GM12892 (cell line): ENCODE measurements at places on chromosomes 1 and 21.

GRCh38 chr1:172393354-172393753, 27.1 kb upstream of the C1orf105 start:
- DNase-seq: no peak

GRCh38 chr1:21941370-21941769, 4.3 kb upstream of the HSPG2 start:
- no peak for DNase-seq

DNA sequence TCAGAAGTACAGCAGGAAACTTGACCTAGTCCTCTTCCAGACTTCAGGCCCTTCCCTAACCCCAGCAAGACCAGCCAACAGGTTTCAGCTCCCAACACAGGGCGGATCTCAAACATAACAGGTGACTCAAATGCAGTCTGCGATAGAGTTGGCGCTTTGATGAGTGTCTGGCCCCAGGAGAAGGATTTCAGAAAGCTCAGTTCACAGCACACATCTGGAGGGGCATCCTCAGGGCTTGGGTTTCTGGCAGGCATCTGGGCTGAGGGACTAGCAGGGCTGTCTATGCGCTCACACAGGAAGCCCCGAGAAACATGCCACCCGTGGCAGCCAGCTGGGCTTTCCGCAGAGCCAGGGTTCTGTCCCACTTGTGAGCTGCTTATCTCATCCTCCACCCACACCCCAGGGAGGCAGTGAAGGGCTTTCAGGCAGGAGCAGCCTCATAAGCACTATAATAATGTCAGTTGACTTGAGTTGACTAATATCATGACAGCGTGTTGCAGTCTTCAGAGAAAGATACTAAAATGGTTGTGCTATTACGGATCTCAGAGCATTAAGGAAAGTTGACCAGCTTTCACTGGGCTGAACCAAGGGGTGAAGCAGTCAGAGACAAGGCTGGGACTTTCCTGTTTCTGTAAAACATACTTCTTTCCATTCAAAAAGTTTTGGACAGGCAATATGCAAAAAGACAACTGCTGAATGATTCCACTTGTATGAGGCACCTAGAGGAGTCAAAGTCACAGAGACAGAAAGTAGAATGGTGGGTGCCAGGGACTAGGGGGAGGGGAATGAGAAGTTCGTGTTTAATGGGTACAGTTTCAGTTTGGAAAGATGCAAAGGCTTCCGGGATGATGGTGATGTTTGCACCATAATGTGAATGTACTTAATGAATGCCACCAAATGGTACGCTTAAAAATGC, 233.0 kb upstream of the IRF2BP2 start:
- peak; percentile 47 for DNase-seq

- no peak for DNase-seq
These were observed 51.5 kb downstream of the PRDM2 start for GRCh38 chr1:13751458-13751871.

GRCh38 chr21:35244514-35244913, 195.4 kb upstream of the RUNX1 start:
- no peak for DNase-seq

DNA sequence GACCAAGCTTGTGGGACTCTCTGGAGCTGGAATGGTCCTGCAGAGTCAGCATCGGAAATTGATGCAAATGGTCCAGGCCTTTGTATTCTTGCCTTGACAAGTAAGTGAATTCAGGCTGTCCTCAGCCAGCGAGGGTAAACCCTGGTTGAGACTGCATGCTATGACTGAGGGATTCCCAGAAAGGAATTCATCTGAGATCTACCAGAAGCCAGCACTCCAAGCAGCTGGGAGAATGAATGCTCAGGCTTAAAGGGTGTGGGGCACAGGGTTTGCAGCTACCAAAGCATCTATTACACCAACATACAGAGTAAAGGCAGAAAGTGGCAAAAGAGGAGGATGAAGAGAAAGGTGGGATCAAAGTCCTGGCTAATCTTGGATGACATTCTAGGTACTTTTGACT, 257.0 kb upstream of the LYPLAL1 start:
- DNase-seq: no peak

GRCh38 chr1:92980732-92981647, 19.7 kb upstream of the DIPK1A start:
- no peak for DNase-seq

GRCh38 chr1:46960250-46960649, 19.0 kb upstream of the CYP4A11 start:
- DNase-seq: no peak

DNA sequence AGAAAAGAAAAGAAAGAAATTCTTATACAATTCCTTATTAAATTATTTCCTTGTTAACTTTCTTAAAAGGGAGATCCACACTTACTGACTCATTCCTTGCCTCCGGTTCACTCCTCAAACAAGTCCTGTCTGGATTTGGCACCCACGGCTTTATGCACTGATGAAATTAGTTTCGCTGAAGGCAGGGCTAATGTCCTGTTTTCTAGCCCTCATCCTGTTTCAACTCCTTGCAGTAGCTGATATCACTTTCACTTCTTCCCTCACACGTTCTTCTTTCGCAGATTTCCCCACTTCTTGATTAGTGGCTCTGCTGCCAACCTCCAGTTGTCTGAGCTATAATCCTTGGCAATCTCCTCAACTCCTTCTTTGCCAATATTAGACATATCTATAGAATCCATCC, 215.2 kb downstream of the URB2 start:
- DNase-seq: peak; percentile 18

- DNase-seq: no peak
These were observed 464.3 kb downstream of the CAMTA1 start for GRCh38 chr1:7249516-7249915.

- no peak for DNase-seq
These were observed 15.0 kb upstream of the IKBKE start for GRCh38 chr1:206455289-206455665.

- no peak for DNase-seq
These were observed 649.6 kb upstream of the PTBP2 start for GRCh38 chr1:96072021-96072420.

- DNase-seq: no peak
These were observed 29.3 kb downstream of the ZBTB8B start for GRCh38 chr1:32494196-32494595.

- DNase-seq: peak; percentile 13
These were observed 125.3 kb upstream of the CACYBP start for GRCh38 chr1:174874331-174875053.

DNA sequence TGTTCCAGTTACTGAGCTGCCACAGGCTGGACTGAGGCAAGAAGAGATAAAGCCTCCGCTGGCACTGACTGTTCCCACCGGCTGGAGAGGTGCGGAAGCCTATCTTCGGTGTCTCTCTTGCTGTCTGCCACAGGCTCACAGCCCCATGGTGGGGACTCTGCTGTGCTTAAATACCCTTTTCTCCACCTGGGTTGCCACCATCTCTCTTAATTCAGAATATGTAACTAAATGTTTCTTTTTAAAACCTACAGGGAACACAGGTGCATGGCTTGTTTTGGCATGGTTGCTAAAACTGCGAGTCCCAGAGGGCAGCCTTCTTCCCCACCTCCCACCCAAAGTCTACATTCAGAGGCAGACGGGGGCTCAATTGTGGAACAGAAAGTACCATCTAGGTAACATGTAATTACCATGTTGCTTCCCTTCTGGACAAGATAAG, 8.1 kb upstream of the LBR start:
- DNase-seq: no peak

- DNase-seq: no peak
These were observed 46.1 kb downstream of the ADAMTS1 start for GRCh38 chr21:26798856-26799751.

- no peak for DNase-seq
These were observed 6.0 kb downstream of the FOXO6 start for GRCh38 chr1:41367288-41367642.

GRCh38 chr1:8412183-8412831, 94.4 kb downstream of the SLC45A1 start:
- DNase-seq: no peak

DNA sequence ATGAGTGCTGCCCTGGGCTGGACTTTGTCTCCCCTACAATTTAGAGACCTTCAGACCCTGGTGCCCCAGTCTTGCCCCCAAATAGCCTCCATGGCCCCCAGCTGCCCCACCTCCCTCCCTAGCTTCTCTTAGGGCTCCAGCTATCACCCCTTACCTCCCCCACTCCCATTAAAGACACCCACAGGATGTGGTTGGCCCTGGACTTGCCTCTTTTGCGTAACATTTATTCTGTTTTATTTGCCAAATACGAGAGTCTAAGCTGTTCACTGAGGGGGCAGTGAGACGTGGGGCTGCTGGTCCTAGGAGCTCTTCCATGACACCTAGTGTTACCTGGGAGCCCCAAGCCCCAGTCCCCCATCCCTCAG, 4.5 kb downstream of the ZC3H12A start:
- no peak for DNase-seq

GRCh38 chr1:6497215-6497866, 5.9 kb upstream of the PLEKHG5 start:
- DNase-seq: no peak

GRCh38 chr1:7326366-7326765, 444.7 kb upstream of the VAMP3 start:
- DNase-seq: no peak

- DNase-seq: no peak
These were observed 38.8 kb downstream of the TMEM53 start for GRCh38 chr1:44635439-44635838.

- no peak for DNase-seq
These were observed 245.4 kb downstream of the KCNJ6 start for GRCh38 chr21:37670883-37671282.

DNA sequence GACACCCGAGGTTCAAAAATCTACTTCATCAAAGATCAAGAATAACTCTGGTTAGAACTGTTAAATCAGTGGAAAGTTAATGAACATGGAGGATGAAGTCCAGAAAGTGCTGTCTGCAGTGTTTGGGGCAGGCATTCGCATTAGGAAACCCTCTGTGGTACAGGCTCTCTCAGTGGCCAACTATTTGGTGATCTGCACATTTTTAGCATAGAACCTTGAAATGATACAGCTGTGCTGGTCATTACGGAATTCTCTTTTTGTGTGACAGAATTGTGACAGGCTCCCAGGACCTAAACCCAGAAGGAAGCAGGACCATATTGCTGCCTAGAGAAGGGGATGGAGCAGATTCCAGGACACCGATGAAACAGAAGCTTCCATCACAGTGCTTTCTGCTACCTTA, 89.0 kb downstream of the SLC45A1 start:
- no peak for DNase-seq

- no peak for DNase-seq
These were observed 13.0 kb upstream of the KCND3 start for GRCh38 chr1:112002514-112002913.

DNA sequence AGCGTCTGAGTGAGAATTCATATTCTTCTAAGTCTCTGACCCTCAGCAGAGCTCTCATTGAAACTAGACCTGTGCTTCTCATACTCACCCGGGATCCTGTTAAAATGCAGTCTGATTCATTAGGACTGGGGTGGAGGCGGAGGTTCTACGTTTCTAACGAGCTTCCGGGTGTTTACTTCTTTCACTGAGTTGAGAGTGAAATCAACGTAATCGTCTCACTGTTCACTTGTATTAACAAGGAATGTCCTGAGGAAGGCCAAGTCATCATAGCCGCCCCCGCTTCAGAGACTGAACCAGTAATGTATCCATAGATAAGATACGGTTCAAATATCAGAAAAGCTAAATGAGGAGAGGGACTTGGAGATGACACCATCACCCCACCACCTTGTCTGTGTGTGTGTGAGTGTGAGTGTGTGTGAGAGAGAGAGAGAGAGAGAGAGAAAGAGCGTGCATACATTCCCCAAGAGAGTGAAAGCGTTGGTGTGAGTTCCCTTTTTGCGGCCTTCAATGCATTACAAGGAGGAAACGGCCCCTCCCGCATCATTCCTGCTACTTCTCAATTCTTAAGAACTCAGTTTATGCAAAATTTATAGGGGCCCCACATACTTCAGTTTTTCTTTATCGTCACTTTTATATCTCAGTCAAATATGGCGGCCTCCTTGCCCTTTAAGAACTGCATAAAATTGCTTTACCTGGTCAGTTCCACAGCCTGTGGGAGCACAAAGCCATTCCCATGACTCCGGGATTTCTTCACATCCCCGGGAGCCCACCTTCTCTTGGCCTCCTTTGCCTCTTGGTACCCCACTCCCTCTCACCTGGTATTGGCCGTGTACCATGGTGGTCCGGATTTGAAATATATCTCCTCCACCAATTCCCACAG, 19.8 kb downstream of the KMO start:
- peak; percentile 18 for DNase-seq

- DNase-seq: peak; percentile 51
These were observed 28.3 kb upstream of the A3GALT2 start for GRCh38 chr1:33349081-33349759.

DNA sequence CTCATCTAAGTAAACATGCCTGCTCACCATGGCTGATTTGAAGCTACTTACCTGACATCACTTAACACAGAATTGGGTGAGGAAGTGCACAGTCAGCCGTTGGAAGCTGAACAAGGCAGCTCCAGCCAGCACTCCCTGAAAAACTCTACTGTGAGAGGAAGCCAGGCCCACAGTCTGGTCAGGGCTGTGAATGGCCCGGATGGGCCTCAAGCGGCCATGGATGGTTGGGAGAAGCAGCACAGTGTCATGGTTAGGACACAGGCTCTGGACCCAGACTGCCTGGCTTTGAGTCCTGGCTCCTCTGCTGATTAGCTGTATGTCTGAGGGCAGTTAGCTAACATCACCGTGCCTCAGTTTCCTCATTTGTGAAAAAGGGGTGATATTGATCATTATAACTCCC, 267.8 kb downstream of the GRIK3 start:
- DNase-seq: no peak

DNA sequence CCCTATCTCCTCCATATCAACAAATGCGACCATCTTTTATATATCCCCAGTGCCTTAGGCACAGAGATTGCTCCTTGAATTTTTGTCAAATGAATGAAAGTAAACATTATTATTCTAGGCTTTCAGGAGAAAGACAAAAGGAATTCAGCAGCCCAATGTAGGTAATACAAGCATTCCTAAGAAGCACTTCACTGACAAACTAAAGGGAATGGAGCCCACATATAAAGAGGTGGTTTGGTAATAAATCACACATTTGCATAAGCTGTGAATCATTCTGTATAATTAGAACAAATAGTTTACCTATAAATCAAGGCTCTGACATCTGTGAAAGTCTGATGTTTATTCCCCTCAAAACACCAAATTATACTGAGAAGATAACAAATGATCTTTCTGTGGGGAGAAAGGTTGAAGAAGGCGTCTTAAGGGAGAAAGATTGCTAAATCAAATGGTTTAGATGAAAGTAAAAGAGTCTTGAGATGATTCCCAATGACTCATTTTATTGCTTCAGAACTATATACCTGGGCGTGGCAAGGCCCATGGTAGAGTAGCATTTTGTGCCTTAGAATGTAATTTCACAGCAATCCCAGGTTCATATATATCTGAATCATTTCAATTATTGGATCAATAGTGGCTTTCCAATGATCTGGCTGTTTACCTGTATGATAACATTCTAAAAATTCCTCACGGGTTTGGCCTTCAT, 558.1 kb downstream of the AGBL4 start:
- DNase-seq: no peak

GRCh38 chr1:32356478-32356877, 5.8 kb downstream of the FAM229A start:
- no peak for DNase-seq

- no peak for DNase-seq
These were observed 14.9 kb upstream of the CD101 start for GRCh38 chr1:116986421-116987255.

GRCh38 chr1:58804853-58805565, 21.2 kb upstream of the JUN start:
- DNase-seq: no peak

- no peak for DNase-seq
These were observed 260.6 kb downstream of the SMYD3 start for GRCh38 chr1:246246430-246246829.
